Spinal cord (tissue), 10 donors: ENCODE measurements at places on chromosomes 12 and 14. TPM values are rescaled to one million over a fixed set of nuclear protein-coding genes. Genes with fewer than 3 reads are reported as not detected.

RIN3 gene
- 3.8 TPM for total RNA-seq

TPH2 gene
- total RNA-seq, result 1.8 TPM

POMT2 gene
- 21.4 TPM for total RNA-seq

RFLNA gene
- 12.7 TPM for total RNA-seq

PTPRR gene
- 32.7 TPM for total RNA-seq

VCPKMT gene
- 9.4 TPM for total RNA-seq

TRIM9 gene
- 52.9 TPM for total RNA-seq

RTL1 gene
- total RNA-seq, result 0.99 TPM

LPAR5 gene
- total RNA-seq, result 2.5 TPM

SSPN gene
- 27.2 TPM for total RNA-seq

GARIN6 gene
- not detected for total RNA-seq

SLC16A7 gene
- total RNA-seq, result 34.8 TPM

- DNase-seq, result no peak
These were observed 147.7 kb upstream of the VASH1 start for GRCh38 chr14:76613616-76614015.

DNA sequence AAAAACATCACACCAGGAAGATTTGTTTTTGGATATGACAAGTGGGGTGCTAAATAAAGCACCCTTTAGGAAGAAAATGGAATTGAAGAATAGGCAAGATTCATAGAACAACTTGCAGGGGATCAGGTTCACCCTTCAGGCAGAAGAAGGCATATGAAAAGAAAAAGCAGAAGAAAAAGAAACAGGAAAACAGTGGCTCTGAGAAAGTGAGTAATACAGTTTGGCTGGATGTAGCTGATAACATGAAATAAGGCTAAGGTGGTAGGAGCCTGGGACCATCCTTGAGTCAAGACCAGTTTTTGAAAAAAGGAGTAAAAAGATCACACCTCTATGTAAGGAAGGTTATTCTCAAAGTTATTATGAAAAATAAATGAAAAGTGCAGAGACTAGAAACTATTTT, 42.4 kb downstream of the TRIP11 start:
- no peak for DNase-seq

GRCh38 chr12:65508276-65509035, 230.0 kb downstream of the MSRB3 start:
- DNase-seq, result no peak

DNA sequence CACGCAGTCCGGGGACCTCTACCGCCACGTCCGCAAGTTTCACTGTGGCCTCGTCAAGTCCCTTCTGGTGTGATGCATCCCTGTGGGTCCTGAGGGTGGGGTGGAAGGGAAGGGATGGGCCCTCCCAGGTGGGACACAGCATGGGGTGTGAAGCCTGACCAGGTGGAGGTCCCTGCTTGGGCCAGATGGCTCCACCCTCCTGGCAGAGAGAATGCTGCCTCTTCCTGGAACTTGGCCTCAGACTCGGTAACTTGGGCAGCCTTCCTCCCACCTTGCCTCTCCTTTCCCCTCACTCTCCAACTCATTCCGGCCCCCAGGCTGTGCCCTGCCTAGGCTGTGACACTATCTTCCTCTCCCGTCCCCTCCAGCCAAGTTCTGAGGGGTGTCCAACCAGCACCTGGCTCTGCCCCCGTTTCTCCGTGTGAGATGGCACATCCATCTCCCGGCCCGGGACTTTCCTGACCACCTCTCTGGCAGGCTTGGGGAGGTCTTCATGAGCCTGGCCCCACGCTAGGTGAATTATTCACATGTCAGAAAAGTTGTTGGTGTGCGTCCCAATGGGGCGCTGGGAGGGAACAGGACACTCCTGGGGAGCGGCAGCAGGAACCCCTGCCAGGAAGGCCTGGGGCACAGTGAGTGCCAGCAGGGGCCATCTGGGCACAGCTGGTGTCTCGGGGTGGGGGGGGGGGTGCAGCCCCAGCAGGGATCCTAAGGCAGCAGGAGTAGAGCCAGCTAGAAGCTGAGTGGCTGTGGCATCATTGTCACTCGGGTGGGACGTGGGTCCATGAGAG, 1.7 kb downstream of the ZBTB42 start:
- no peak for DNase-seq

DNA sequence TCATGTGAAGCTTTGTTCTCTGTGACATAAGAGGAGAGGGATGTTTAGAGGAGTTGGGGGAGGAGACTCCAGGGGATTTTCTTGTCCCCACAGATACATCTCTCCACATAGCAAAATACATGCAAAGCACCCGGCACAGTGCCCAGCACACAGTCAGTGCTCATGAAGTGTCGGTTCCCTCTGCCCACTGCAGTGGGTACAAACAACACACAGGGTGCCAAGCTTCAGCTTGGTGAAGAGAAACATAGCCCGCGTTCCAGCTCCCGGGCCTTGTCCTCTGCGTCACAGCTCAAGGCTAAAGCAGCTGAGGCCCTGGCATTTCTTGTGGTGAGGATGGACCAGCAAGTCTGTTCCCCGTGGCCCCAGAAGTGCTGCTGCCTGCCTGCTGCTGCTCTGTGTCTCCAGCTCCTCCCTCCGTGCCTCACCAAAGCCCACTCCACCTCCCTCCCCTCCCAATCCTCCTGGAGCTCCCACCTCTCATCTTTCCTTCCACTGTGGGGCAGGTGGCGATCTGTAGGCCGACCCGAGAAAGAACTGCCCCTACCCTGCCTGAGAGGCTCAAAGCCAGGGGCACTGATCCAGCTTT, 57.0 kb upstream of the FKBP4 start:
- no peak for DNase-seq

GRCh38 chr12:104974626-104975290, 11.4 kb upstream of the NOPCHAP1 start:
- no peak for DNase-seq

GRCh38 chr14:45359746-45360145, 106.7 kb upstream of the MIS18BP1 start:
- DNase-seq, result no peak

- no peak for DNase-seq
These were observed 427.9 kb downstream of the CCDC91 start for GRCh38 chr12:28618171-28618570.

GRCh38 chr12:25810683-25811082, 147.8 kb upstream of the RASSF8 start:
- DNase-seq, result no peak

GRCh38 chr12:76284816-76285750, 63.1 kb downstream of the BBS10 start:
- DNase-seq, result no peak

DNA sequence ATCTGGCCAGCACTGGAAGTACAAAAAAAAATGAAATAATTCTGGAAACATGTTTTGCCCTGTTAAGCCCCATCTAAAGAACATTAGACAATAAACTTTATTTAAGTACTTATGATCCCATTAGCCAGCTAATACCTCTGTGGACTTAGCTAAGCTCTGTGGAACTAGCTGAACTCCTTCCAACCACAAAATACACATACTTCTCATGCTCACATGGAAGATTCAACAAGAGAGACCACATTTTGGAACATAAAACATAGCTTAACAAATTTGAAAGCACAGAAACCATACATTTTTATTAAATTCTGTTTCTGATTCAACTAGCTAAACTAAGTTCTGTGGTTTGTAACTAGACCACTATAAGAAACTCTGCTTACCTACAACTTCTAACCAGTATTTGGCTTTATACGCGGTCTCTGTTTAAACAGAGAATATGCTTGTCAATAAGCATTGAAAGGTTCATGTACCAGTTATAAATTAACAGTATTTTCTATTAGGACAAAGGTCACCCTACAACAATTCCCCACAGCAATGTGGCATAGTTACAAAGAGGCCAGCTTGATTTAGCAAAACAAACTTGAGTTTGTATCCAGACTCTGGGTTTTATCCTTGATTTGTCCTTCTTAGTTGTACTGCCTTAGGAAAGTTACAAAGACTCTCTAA, 300.1 kb downstream of the C12orf50 start:
- no peak for DNase-seq

GRCh38 chr14:64174922-64175782, 119.0 kb downstream of the ESR2 start:
- DNase-seq, result no peak

GRCh38 chr14:103385929-103386712, 906 bp downstream of the MARK3 start:
- no peak for DNase-seq

- DNase-seq, result no peak
These were observed 103.7 kb downstream of the PRICKLE1 start for GRCh38 chr12:42485823-42486222.
